Esophagus squamous epithelium (tissue), 5 donors: ENCODE measurements at places on chromosomes 3 and 15.

DNA sequence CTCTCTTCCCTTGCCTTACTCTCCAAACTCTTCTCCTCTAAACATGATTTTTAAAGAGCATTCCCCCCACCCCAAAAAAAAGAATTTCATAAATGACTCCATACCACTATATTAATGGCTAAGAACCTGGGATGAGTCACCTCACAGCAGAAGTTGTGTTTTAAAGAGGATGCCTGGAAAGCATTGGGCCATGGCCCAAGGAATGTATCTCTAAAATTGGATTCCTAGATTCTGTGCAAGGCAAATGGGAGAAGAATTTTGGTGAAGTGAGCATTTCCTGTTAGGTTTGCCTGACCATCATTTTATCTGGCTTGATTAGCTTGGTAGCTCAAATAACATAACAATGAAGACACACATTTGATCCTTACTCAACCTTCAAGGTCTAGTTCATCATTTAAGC, 251.4 kb downstream of the NR1D2 start:
- DNase-seq, result no peak

DNA sequence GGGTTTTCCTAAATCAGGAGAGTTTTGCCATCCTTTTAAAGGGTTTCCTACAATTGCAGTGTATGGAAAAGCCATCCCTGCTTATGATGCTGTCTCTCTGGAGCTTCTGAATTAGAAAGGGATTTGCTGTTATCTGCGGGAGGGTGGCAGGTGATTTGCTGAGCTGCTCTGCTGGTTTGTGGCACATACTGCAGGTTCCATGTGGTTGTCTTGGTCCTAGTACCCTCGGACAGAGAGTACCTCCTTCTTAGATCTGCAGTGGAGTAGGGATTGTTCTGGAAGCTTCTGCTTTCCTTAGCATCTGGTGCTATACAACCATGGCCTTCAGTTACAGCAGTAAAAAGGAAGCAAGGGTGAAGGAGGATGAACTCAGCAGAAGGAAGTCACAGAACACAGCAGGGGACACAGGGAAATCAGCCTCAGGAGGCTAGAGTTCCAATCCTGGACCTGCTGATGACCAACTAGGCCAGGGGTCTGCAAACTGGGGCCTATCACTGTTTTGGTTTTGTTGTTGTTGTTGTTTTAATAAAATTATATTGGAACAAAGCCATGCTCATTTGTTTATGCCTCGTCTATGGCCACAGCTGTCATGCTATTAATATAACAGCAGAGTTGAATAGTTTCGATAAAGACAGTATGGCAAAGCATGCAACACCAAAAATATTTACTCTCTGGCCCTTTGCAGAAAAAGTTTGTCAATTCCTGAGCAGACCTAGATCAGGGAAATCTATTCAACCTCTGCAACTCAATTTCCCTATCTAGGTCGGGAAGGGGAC, 39.5 kb downstream of the STARD5 start:
- no peak for DNase-seq

DNA sequence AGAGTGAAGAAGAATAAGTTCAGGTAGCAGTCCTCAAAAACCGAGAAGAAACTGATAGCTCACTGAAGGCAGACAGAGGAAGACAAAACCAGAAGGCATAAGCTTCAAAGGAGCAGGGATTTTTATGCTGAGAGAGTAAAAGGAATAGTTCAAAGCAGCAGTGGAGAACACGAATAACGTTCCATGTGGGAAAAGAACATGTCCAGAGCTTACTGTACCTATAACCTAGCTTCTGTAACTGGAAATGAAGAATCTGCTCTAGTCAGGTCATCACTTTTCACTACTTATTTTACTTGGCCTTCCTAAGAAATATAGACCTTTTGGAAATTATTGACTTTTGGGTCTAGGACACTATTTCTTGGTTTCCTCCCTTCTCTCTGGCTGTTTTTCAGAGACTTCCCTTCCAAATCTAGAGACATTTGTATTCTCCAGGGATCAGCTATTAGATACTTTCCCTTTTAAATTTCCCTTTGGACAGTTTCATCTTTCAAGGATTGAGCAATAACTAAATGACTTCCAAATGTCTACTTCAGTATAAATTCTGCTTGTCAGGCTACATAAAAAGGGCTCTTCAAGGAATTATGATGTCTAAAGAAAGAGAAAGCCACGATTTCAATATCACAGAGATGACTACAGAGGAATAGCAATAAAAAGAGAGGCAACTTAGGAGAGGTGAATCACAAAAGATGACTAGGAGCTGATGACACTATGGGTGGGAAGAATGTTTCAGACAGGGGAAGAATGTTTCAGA, 46.7 kb downstream of the UBE3A start:
- no peak for DNase-seq

DNA sequence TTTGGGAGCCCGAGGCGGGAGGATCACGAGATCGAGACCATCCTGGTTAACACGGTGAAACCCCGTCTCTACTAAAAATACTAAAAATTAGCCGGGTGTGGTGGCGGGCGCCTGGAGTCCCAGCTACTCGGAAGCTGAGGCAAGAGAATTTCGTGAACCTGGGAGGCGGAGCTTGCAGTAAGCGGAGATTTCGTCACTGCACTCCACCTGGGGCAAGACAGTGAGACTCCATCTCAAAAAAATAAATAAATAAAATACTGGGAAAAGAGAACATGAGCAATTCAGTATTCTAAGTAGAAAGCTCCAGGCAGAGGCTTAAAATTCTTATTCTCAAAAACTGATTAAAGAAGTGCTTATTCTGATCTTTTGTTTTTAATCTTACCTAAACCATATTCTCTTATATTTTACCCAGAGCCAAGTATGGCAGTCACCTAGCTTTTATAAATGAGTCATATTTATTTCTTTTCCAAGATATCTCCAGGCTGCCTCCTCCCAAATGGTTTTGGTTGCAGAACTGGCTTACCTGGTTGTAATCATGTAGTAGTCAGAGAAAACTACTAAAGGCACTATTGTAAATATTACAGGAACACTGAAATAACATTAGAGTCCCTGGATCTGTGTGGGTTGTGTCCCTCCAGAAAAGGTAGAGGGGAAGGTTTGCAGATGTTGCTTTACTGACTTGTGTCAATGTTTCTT, 45.8 kb upstream of the DYNC1LI1 start:
- DNase-seq, result no peak

DNA sequence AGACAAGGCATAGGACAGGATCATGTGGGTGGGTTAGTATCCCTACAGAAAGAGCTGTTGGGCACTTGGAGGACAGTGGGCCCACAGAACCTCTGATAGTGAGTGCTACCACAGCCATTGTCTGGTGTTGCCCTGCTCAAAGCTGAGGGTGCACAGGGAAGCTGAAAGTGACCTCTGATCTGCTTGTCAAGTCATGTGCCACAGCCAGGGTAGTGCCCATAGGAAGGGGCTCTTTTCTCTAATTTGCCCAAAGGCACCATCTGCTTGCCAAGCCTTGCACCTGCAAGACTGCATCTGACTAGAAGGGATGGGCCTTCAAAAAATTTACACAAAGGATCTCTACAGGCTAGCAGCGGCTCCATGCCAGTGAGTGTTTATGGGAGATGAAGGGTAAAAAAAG, 87.4 kb upstream of the GSK3B start:
- no peak for DNase-seq

DNA sequence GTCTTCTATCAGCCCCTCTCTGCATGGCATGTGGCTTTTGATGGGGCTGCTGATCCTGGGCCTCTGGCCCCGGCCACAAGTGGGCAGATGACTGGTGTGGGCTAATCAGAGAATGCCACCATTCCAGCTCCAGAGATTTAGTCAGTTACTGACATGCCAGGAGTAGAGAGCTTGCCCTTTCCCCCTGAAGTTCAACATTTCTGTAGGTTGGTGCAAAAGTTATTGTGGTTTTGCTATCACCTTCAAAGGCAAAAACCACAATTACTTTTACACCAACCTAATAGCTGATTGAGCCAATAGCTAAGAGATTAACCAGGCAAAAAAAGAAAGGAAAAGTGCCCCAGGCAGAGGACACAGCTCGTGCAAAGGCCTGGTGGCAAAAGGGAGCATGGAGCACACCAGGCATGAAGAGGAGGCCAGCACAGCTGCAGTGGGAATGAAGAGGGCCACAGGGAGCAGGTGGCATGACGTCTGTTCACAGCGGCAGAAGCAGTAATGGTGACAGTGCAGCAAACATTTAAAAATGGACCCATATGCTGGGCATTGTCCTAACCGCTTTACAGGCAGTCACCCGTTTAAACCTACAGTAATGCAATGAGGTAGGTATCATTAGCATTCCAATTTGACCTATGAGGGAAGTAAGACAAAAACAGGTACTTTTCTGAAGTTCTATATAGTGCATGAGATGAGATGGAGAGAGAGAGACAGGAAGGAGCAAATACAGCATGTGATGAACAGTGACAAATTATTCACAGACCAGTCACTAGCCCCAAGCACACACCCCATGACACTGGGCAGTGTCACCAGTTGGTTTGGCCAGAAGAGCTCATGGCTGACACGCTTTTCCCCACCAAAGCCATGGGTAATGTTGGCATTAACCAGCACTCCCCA, 373.0 kb upstream of the PROK2 start:
- DNase-seq, result no peak

DNA sequence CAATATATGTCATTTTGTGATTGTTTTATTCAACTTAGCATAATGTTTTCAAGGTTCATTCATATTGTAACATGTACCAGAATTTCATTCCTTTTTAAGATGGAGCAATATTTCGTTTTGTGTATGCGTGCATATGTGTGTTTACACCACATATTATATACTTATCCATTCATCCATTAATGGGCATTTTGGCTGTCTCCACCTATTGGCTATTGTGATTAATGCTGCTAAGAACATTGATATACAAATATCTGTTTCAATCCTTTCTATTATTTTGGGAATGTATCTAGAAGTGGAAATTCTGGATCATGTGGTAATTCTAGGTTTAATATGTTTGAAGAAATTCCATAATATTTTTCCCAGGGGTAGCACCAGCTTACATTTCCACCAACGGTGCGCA, 403.9 kb upstream of the LMCD1 start:
- DNase-seq, result no peak

DNA sequence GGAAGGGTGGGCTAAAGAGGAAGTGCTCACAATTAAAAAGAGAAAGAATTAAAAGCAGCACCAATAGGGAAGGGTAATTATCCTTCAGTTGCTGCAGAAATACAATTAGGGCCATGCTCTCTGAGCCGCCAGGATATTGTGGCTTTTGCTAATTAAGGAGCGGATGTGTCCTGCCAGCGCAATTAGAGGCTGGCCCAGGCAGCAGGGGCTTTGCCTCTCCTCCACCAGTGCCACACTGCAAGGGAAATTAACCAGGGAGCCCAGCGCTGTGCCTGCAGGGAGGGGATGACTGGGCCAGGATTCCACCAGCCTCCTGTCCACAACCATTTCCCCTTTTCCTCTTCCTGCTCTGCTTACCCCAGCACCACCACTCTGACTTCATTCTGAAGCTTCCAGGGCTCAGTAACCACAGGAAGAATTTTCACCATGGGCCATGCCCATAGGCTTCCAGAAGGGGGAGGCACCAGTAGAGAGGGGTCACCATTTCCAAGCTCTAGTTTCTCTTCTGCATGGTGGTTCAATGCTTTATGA, 10.4 kb upstream of the AEN start:
- no peak for DNase-seq

- no peak for DNase-seq
Measured at GRCh38 chr15:99683000-99683670, 50.1 kb downstream of the LYSMD4 start.

GRCh38 chr3:119630880-119631329, 29.5 kb downstream of the POPDC2 start:
- DNase-seq, result no peak

GRCh38 chr3:113241292-113242095, 30.1 kb downstream of the BOC start:
- no peak for DNase-seq

- DNase-seq, result no peak
Measured at GRCh38 chr3:64895106-64895990, 207.5 kb upstream of the ADAMTS9 start.

DNA sequence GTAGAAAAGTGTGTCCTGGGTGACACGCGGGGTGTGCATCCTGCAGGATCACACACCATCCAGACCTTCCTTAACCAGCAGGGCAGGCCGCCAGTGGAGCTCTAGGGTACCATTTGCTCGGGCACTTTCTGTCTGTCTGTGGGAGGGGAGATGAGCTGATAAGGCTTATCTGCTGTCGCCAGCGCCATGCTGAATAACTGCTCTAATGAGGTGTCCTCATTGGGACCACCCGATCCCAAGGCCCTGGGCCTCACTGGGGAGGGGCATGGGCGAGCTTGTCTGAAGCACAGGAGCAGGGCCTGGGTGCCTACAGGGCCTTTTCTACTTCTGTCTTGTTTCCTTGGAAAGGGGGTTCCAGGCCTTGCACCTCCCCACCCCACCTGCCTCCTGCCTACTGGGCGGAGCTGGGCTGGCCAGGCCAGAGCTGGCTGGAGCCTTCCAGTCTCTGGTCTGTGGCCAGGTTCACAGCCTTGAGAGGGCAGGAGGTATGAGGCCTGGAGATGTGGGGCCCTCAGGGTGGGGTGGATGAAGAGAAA, 2.5 kb upstream of the GATA2 start:
- DNase-seq, result no peak

DNA sequence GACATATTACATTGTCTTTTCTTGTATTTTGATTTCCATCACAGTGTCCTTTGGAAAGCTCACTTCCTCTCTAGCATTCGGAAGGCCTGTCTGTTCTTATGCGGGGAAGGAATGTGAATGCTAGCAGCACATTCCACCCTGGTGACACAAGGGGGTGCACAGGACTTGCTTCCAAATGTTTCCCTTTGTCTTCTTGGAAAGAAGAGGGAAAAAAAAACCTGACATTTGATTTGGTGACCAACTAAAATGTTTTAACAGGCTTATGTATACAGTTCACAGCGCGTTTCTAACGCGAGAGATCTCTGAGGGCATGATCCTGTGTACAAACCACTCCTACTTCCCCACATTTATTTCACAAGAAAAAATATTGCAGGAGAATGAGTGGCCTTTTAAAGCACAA, 107.6 kb upstream of the FXR1 start:
- DNase-seq, result no peak

- no peak for DNase-seq
Measured at GRCh38 chr3:73041537-73041936, 19.9 kb upstream of the EBLN2 start.

DNA sequence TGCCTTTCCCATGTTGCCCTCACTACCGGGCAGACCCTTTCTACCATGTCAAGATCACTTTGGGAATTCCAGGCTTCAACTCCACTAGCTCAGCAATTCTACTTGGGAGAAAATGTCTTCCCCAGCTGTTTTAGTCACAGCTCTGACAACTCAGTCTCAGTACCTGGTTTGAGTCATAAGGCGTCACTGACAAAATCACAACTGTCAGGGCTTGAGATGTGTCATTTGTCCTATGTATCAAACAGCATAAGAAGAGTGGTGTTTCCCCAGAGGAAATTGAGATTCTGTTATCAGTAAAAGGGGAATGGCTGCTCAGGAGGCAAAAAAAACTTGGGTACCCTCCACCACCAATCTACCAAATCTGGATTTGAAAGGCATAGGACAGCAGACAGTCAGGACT, 594.9 kb upstream of the SUCLG2 start:
- DNase-seq, result no peak

- no peak for DNase-seq
Measured at GRCh38 chr15:57819646-57820045, 113.1 kb downstream of the POLR2M start.
